H4 (cell line): ENCODE measurements at places on chromosomes 1 and 21. TPM values are rescaled to one million over a fixed set of nuclear protein-coding genes. Genes with fewer than 3 reads are reported as not detected.

The NBPF6 gene
- total RNA-seq, result not detected in 2 replicates

The NHLH1 gene
- total RNA-seq, result 0.04 TPM in 1 of 2 replicates, not detected in the other

The TMCO2 gene
- not detected in 2 replicates for total RNA-seq

The EFNA4 gene
- 24.4 and 26.9 TPM in 2 replicates for total RNA-seq

The MATN1 gene
- total RNA-seq, result 0.06 and 0.51 TPM in 2 replicates

The LRRN2 gene
- 0.16 and 1.1 TPM in 2 replicates for total RNA-seq

The CFAP45 gene
- total RNA-seq, result 0.21 and 0.62 TPM in 2 replicates

The SHE gene
- not detected in 2 replicates for total RNA-seq

The TINAGL1 gene
- 0.23 and 0.90 TPM in 2 replicates for total RNA-seq

The OR2AK2 gene
- not detected in 2 replicates for total RNA-seq

The TRIM17 gene
- not detected in 2 replicates for total RNA-seq

The TTC22 gene
- not detected in 2 replicates for total RNA-seq

The VWA5B1 gene
- not detected in 2 replicates for total RNA-seq

The OR2L3 gene
- total RNA-seq, result not detected in 2 replicates

The SPATA45 gene
- total RNA-seq, result 0.75 TPM in 1 of 2 replicates, not detected in the other

The TFAP2E gene
- not detected in 2 replicates for total RNA-seq

The CYP4A11 gene
- total RNA-seq, result not detected in 2 replicates

The CD55 gene
- 29.0 and 43.5 TPM in 2 replicates for total RNA-seq
